ENCODE measurements at places on chromosomes 7 and 10.

DNA sequence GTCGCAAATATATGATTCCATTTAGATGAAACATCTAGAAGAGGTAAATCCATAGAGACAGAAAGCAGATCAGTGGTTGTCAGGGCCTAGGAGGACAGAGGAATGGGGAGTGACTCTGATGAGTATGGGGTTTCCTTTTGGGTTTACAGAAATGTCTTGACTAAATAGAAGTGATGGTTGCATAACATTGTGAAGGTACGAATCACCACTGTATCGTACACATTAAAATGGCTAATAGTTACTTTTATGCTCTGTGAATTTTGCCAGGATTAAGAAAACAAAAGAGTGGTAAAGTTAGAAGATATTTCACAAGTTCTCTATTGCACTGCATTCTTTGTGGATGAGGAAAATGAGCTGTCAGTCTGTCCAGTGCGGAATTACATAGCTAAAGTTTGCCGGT, 407.4 kb downstream of the KCNMA1 start:
- DNase-seq = no peak

- DNase-seq = no peak
These were observed 259.7 kb upstream of the HABP2 start for GRCh38 chr10:113293167-113293566.

DNA sequence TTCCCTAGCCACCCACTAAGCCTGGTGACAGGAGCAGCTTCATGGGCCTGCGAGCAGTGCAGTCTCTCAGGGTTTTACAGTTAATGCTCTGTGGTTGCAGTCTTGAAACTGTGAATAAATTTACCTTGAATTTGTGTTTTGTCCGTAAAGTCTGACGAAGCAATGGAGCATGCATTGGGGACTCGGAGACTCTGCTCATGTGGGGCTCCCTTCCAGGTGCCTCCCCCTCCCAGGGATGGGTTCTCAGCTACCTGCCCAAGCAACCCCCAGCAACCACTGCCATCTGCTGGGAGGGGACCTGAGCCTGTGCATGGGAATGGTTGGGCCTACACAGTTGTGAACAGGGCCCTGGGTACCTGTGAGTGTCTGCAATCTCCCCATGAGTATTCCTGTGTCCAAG, 36.3 kb upstream of the IKZF1 start:
- no peak for DNase-seq

DNA sequence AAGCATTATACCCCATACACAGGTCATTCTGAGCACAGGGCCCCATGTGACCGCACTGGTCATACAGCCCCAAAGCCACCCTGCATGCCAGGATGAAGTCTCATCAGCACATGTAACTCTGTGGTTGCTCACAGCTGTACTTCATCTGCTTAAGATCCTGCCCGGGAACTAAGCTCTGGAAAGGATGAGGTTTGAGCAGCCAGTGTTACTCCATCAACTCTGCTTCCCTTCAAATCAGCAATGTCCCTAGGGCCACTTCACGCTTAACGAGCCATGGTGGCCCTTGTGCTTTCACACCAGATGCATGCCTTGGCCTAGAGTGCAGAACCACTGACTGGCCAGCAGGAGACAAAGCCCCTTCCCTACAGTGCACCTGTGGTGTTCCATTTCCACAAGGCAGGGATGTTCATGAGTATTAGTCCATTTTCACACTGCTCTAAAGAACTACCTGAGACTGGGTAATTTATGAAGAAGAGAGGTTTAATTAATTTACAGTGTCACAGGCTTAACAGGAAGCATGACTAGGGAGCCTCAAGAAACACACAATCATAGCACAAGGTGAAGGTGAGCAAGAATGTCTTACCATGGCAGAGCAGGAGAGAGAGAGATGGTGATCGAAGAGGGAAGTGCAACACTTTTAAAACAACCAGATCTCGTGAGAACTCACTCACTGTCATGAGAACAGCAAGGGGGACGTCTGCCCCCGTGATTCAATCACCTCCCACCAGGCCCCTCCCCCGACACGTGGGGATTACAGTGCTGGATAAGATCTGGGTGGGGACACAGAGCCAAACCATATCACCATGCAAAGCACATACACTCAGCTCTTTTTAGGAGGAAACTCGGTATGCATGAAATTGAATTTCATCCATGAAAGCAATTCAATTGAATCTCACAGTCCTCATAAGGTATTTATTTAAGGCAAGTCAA, 149.0 kb upstream of the CDCA7L start:
- DNase-seq = no peak

DNA sequence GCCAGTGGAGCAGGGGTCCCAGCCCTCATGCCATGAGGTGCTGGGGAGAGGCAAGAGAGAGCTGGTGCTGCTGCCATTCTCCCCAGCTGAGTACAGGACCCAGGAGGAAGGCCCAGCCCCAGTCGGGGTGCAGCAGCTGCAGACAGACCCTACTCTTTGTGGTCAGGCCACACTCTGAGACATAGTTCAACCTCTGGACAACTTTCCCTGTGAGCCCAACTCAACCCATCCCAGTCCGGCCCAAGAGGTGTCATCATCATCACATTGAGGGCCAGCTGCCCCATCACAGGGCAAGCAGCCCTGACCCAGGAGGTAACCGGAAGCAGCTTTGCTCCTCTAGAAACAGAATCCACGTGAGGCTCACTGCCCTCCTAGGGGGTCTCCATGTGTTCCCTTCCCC, 133.8 kb upstream of the KCNMA1 start:
- DNase-seq = no peak

DNA sequence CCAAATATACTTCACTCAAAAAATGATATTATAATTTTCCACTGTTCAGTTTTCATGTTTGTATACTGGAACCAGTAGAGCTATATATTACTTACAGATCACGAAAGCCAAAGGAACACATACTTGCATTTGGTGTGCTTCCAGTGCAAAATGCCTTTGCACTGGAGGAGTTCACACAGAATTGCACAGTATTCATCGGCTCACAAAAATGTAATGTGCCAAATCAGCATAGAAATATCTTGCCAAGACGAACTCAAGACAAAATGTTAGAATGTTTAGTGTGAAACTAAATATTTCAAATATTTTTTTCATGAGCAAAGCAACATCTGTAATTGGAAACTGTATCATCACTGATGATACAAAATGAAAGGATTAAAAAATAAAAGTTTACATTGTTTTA, 646.2 kb upstream of the SEMA3D start:
- no peak for DNase-seq

DNA sequence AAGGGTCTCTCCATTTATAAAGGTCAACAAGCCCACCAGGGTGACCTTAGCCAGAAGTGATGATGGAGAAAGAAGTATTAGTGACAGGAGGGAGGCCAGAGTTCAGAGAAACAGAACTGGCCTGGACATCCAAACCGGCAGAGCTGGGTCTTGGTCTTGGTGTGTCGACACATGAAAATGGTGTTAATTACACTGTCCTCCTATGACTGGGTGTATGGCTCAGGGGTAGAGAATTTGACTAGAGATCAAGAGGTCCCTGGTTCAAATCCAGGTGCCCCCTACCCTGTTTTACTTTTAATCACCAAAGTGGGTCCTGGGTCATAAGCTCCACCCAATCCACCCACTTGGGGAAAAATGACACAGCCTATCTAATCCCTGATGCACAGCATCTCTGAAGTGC, 110.6 kb upstream of the ZNF746 start:
- no peak for DNase-seq

DNA sequence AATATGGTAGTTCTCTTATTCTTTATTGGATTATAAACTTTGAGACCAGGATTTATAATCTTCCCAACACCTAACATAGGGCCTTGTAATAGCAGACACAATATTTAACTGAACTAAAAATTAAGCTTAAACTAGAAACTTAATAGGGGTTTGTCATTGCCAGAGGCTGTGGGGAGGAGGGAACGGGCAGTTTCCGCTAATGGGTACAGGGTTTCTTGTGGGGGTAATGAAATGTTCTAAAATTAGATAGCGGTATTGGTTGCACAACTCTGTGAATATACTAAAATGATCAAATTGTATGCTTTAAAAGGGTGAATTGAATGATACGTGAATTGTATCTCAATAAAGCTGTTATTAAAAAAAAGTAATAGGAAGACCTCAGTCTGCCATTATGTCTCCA, 45.4 kb downstream of the NT5C2 start:
- DNase-seq = no peak

GRCh38 chr10:77687621-77688020, 50.0 kb upstream of the KCNMA1 start:
- no peak for DNase-seq

DNA sequence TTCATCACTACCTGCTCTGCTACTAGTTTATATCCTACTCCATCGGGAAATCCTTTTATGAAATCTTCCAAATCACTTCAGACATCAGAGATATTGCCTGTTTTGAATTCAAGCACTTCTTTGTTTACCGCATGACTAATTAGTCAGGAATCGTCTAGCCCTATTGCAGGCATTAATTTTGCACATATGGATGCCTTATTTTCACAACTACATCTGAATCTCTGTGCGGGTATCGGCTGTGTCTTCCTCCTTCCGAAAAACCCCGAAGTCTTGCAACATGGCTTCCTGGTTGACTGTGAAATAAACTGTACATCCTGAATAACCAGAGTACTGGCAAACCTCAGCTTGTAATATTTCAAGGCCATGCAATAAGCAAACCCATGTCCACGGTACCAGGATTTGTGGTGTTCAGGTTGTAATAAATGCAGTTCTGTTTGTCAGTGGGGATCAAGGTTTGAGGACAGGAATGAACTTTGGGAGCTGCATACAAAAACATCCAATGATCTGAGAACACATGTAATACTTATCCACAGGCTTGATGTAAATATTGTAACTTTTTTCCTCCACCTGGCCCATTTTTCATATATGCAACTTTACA, 642.1 kb downstream of the PARD3 start:
- DNase-seq = no peak

DNA sequence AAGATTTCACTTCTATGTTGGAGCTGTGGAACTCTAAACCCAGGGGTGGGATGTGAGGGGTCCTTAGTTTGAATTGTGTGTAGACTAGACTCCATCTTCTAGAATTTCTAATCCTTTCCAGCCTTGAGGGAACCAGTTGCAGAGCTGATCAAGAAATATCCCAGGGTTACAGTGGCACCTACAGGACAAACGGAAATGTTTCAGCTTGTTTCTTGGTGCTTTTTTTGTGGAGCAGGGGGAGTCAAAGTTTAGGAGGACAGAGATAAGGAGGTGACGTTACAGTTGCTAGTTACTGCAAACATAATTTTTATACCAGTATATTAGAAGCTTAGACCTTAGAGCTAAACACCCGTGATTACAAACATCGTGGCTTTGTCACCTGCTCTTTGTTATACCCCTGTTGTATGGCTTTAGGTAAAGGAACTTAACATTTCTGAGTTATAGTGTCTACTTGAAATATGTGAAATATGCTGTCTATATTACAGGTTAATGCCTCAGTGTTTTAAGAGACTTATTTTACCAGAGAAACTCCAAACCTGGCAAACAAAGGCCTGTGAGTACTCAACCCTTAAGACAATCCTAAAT, 84.5 kb upstream of the DYNC1I1 start:
- no peak for DNase-seq

GRCh38 chr7:98314469-98314868, 33.0 kb downstream of the BRI3 start:
- DNase-seq = no peak

DNA sequence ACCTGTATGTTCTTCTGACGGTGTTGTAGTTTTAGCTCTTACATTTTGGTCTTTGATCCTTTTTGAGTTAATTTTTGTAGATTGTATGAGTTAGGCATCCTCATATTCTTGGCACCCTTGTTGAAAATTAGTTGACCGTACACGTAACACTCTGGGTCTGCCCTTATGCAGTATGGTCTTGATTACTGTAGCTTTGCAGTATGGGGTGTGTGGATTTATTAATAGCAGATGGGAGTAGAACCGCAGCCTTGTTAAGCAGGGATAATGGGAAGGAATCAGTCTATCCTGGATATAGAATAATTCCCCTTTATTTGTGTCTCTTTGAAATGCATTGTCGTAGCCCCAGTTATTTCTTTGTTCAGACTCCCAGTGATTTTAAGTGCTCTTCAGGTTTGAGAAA, 95.5 kb downstream of the UBE3C start:
- no peak for DNase-seq

DNA sequence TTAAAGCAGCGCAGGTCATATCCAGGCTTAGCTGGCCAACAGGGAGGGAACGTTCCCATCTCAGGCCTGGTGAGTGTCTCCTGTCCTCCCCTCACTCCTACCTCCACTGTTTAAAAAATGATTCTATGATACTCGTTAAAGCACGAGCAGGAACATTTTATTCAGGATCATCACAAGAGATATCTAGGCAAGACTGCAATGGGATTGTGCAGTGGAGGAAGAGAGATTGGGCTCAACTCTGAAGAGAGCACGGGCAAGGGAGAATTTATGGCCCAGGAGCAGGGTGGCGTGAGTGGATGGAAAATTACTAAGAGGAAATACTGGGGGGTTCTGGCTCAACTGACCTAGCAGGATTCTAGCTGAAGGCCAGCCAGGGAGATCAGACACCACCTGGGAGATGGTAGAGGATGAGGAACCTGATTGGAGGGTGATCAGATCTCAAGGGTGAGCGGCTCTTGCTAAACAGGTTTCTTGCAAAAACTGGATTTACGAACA, 9.0 kb upstream of the HSPB1 start:
- no peak for DNase-seq

GRCh38 chr7:159159731-159160130, 15.1 kb upstream of the VIPR2 start:
- DNase-seq = no peak

GRCh38 chr7:24138343-24138742, 145.6 kb upstream of the NPY start:
- DNase-seq = no peak

DNA sequence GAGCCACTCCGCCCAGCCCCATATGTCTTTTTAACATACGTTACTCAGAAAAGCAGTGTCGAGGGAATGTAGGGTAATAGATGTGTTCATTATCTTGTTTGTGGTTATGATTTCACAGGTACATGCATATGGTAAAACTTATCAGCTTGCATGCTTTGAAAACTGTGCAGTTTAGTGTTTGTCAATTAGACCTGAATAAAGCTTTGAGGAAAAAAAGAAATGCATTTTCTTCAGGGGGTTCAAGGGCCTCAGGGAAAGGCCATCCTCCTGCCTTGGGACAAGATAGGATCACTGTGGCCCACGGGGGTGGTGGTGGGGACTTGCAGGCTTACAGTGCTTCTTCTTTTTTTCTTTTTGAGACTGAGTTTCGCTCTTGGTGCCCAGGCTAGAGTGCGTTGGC, 16.0 kb upstream of the C10orf95 start:
- DNase-seq = no peak
